ENCODE measurements at places on chromosomes 11 and 22.

DNA sequence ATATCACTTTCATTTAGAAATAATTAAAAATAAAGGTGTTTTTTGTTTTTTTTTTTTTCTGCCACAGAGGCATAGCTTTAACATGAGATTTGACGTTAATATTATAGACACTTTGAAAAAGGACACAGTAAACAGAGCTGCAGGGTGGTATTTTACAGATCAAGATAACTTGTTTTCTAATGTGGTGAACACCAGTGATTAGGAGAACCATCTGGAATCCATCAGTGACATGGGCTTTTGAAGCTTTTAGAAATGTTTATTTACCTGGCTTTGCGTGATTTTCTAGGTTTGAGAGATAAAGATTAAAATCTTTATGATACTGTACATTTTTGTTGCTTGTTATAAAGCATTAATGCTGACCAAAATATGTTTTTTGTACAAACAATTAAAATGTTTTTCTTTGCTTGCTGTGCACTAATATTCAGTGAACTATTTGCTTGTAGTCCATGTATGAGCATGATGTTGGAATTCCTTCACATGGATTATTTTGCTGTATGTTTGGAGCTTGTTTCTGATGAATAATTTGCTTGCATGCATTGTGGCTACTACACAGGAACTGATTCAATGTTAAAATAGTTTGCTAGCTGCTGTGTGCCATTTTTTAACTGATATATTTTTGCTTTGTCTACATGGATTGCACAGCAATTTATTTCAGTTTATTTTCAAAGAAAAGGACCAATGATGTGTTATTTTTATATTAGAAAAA is 352.1 kb upstream of the NARS2 start:
- no peak for DNase-seq

DNA sequence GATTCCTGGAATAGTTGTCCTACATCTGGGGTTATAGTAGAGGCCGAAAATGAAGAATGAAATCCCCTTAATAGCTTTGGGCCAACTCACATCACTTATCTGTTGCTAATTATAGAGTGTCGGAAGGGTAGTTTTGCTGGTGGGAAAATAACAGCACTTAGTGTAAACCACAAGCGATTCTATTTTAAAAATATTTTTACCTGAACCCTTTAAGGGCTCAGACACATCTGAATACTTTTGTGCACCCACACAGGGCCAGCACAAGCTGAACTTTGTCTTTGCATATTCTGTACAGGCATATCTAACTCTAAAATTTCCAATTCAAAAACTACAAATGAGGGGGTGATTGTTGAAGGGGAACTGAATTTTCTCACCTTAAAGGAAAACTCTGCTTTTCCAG is 27.6 kb downstream of the SLC6A5 start:
- DNase-seq: no peak

DNA sequence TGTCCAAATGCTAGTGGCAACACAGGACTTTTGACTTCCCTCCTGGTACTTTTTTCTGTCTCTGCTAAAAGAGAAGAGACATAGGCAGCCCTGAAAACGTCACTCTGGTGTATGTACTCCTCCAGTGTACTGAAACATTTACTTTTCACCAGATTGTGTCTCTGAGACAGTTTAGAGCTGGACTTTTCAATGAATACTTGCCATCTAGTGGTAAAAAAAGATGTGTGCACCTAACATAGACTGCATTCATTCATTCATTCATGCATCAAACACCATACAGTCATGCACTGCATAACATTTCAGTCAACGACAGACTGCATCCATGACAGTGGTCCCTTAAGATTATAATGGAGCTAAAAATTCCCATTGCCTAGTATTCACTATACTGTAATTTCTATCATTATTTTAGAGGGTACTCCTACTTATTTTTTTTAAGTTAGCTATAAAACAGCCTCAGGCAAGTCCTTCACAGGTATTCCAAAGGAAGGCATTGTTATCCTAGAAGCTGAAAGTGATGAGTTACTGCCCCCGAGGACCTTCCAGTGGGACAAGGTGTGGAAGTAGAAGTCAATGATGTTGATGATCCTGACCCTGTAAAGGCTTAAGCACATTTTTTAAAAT is 186.2 kb downstream of the SPON1 start:
- DNase-seq: peak; percentile 37

- DNase-seq: no peak
Observed at GRCh38 chr11:22657101-22657694, 9.2 kb upstream of the GAS2 start.

- DNase-seq: peak; percentile 67
Observed at GRCh38 chr11:102111011-102111786, 952 bp downstream of the YAP1 start.

DNA sequence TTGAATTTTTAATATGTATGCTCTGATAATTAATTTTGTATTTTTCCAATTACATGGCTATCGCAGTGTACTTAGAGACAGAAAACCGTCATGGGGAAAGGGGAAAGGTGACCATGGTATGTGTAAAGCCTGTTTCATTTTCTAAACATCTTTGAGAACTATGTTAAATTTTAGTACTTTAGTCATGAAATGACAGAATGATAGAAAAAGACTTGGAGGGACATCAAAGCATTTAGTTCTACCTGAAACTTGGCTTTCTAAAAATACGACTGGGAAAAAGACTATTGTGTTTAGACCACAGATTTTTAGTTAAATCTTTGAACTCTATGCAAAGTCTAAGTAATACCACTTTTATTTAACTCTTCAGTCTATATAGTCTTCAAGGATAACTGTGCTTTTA is 54.1 kb downstream of the MAML2 start:
- no peak for DNase-seq

GRCh38 chr22:17269607-17270261 is 50.5 kb upstream of the ADA2 start:
- DNase-seq: no peak

GRCh38 chr11:15371533-15371932 is 256.8 kb downstream of the INSC start:
- no peak for DNase-seq

- no peak for DNase-seq
Observed at GRCh38 chr11:118051611-118052461, 25.0 kb upstream of the TMPRSS4 start.

DNA sequence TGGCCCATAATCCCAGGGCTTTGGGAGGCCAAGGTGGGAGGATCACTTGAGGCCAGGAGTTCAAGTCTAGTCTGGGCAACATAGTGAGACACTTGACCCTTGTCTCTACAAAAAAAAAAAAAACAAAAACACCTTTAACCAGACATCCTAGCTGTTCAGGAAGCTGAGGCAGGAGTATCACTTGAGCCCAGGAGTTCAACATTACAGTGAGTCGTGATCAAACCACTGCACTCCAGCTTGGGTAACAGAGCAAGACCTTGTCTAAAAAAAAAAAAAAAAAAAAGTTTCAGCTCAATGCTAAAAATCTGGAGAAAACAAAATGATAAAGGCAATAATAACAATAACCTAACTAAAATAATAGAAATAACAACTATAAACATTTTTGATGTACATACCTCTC is 22.6 kb upstream of the APLP2 start:
- peak; percentile 18 for DNase-seq

DNA sequence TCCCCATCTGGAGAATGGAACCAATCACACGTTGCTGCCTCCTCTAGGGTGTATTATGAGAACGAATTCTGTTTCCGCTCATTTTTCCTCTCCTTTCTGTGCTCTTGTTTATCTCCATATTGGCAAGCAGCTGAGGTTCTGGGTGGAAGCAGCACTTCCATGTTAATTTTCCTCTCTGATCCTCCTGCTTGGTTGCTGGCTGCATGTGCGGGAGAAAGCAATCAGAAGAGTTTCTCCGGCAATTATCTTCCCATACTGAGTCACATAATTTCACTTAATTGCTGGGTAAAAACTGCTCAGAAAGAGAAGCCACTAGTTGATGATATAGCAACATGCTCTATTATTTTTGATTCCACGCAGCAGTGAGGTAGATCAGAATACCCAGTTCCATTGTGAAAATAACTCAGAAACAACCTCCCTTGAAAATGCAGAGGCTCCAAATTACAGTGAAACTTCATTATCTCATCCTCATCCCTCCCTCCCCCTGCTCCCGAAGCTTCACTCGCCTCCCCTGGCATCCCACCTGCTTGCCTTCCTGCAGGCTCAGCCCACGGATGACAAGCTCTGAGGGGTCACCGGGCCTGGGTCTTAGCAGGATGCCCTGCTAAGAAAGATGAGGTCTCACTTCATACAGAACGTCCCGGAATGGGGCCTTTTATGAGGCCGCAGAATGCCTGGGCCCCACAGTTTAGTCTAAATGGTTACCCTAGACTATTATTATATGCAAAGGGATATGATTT is 20.4 kb downstream of the FXYD6 start:
- DNase-seq: no peak

DNA sequence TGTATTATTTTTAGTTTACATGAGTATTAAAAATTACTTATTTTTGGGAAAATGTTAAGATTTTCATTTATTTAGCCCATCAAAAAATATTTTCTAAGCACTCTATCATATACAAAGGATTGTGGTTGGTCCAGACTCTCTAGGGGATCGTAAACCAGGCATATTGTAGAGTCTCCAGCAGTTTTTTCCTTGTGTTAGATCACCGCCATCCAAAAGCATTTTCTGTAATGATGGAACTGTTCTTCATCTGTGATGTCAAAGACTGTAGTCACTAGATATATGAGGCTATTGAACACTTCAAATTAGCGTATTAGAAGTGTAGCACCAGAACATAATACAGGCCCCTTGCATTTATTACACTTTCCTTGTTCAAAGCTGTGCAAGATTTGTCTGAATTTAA is 154.9 kb downstream of the SBF2 start:
- no peak for DNase-seq

DNA sequence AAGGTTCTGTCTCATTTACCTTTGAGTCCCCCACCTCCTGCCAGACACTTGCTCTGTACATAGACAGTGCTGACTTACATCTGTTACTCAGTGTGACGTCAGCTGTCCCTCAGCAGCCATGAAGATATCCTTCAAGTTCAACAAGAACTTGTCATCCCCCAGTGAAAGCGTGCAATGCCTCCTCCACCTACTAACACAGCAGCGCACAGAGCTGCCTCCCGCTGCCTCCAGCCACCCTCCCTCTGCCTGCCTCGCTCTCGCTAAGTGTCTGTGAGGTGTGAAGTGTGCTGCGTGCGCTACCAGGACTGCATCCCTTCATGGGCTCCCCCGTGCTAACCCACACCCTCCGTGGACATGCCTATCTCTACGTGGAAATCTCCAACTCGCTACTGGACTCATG is 621.4 kb downstream of the BRD1 start:
- DNase-seq: no peak

GRCh38 chr11:9313648-9314290 is 624 bp downstream of the TMEM41B start:
- DNase-seq: peak; percentile 17

- DNase-seq: peak; percentile 78
Observed at GRCh38 chr22:37316875-37317371, 34.6 kb downstream of the CYTH4 start.

- DNase-seq: no peak
Observed at GRCh38 chr11:80819271-80819670, 1378.4 kb upstream of the TENM4 start.

GRCh38 chr22:33598821-33599220 is 321.5 kb downstream of the LARGE1 start:
- DNase-seq: no peak

DNA sequence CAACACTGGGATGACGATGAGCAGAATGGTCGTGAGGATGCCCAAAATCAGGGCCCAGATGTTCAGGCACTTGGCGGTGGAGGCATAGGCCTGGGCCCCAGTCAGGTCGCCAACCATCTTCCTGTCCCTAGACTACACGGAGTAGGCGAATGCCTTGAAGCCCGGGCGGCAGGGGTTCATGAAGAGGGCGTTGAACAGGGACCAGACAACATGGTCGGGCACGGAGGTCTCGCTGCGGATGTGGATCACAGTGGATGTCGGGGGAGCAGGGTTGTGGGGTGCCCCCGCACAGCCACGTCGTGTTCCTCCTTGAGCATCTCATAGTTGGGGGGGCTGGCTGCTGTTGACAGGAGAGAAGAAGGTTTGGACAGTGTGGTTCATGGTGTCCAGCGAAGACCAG is 9.5 kb downstream of the MYEOV start:
- no peak for DNase-seq

DNA sequence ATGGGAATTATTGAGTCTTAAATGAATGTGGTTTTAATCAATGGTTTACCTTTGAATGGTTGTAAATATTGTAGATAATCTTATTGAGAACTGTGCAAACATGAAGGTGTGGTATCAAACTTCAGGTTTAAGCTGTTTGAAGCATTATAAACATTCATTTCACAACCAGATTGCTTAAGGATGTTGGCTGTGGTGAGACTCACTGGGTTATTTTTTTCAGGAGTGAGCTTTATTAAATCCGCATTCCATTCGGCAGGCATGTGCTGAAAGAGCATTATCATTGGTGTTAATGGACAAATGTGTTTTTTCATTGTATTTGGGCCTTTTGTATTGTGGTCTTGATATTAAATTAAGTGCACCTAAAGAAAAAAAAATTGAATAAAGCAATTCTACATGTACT is 9.7 kb downstream of the MMP3 start:
- DNase-seq: no peak

- DNase-seq: no peak
Observed at GRCh38 chr11:79259800-79260199, 181.0 kb downstream of the TENM4 start.

DNA sequence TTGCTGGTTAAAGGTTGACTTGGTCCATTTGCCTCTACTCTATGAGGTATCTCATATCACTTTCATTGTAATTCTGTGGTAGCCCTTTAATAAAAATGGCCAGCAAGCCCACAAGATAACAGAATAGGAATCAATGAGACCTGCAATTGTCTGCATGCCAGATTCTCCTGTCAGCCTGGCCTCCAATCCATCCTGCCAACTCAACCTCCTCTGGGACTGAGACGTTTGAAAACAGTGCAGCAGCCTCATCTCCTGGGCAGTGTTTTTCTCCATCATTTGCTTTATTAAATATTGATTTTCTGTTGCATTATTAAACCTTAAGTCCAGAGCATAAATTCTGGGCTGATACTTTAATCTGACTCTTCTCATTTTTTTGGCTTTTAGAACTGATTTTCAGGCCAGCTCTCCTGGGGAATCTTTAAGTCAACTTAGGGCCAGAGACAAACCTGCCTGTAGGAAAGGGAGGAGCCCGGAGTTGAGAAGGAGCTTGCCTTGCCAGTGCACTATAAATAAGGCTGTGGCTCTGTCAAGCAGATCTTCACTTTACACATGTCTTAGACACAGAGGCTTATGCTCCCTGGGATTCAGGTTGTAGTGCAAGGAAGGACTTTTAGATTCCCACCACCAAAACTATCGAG is 798.0 kb downstream of the NTM start:
- no peak for DNase-seq

- DNase-seq: no peak
Observed at GRCh38 chr11:113884361-113884836, 9.0 kb upstream of the USP28 start.

- no peak for DNase-seq
Observed at GRCh38 chr11:1310772-1311468, 1.5 kb upstream of the TOLLIP start.

All from HCEC 1CT (cell line).